ENCODE measurements at places on chromosomes 11 and 22.

- peak; percentile 78 for DNase-seq
Observed at GRCh38 chr22:20777420-20778177, 3.7 kb downstream of the SERPIND1 start.

DNA sequence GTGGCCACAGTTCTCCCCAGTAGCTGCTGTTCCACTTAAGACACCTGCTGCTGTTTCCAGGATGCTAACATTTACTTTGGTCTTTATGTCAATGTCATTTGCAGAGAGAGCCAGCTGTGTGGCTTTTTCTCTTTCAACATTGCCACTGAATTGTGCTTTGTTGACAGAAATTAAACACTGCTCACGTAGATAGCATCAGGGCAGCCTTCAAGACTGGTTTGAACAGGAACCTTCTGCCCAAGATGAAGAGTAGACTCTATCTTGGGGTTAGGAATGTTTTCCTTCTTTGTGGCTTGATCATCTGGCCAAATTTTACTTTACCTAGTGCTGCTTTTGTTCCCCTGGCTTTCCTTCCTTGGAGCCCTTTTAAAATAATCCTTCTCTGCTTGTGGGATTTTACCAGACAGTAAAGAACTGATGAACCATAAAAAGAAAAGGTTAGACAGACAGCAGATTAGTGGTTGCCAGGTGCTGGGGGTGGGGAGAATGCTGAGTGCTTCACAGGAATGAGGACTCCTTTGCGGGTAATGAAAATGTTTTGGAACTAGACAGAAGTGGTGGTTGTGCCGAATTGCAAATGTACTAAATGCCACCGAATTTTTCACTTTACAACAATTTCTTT is 22.7 kb upstream of the XBP1 start:
- DNase-seq, result peak; percentile 93

GRCh38 chr11:15189641-15190365 is 75.1 kb downstream of the INSC start:
- DNase-seq, result no peak

DNA sequence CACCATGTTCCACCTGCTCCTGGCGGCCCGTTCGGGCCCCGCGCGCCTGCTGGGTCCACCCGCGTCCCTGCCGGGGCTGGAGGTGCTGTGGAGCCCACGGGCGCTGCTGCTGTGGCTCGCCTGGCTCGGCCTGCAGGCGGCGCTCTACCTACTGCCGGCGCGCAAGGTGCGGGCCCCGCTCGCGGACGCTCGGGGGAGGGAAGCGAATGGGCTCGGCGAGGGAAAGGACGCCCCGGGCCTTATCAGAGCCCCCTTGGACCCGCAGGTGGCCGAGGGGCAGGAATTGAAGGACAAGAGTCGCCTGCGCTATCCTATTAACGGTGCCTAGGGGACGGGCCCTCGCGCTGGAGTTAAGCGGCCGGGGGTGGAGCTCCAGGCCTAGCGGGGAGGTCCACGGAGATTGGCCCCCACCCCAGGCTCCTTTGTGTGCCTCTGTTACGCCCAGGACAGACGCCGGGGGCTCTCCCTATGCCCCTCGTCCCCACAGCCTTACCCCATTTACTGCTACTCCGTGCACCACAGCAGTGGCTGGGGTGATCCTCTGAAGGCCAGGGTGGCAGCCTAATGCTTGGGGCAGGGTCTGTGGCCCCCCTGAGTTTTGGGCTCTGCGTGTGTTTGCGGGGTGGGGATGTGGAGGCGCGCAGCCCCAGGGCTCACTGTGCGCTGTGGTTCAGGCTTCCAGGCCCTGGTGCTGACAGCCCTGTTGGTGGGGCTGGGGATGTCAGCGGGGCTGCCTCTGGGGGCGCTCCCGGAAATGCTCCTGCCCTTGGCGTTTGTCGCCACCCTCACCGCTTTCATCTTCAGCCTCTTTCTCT is 1.1 kb downstream of the TM7SF2 start:
- DNase-seq, result peak; percentile 81

GRCh38 chr11:75023446-75024067 is 34.8 kb downstream of the NEU3 start:
- no peak for DNase-seq

GRCh38 chr11:69711822-69712801 is 8.3 kb upstream of the FGF19 start:
- DNase-seq, result no peak

DNA sequence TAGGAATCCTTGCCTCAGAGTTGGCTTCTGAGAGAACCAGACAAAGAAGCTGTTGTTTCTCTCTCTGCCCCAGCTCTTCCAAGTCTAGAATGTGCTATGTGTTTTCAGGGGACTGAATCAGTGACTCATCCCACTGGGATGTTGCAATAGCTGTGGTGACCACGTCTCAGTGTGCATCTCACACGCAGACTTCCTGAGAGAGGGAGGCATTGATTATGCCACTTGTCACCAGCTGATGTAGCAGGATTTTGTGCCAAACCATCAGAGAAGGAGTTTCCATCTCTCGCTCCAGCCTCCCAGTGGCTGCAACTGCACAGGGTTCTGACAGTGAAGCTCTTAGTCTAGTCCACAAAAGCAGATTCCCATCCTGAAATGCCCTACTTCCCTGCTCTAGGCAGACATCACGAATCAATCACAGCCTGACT is 455.8 kb downstream of the MIAT start:
- DNase-seq, result no peak

- DNase-seq, result peak; percentile 94
Observed at GRCh38 chr11:8206251-8207079, 37.6 kb upstream of the RIC3 start.

DNA sequence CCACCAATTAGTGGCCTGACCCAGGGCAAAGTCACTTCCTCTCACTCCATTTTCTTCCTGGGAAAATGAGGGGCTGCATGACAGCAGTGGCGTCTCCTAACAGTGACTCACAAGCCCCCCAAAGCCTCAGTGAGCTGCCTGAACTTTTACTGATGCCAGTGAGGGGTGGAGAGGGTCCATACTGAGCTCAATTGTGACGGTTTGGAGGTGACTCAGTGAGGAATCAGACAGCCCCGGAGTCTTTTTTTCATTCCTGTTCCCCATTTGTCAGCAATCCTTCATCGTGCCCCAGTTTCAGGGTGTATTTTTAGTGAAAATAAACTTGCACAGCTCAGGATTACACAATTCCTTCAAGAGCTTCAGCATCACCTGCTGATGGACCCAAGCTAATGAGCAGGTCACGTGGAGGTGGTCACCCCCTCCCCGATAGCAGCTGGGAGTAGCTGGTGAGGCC is 30.1 kb upstream of the RASD2 start:
- no peak for DNase-seq
